ENCODE measurements at places on chromosomes 16 and 17.

GRCh38 chr17:20225162-20226115 is 216.3 kb downstream of the SPECC1 start:
- no peak for DNase-seq

- no peak for DNase-seq
Observed at GRCh38 chr16:1610899-1611632, 806 bp downstream of the IFT140 start.

DNA sequence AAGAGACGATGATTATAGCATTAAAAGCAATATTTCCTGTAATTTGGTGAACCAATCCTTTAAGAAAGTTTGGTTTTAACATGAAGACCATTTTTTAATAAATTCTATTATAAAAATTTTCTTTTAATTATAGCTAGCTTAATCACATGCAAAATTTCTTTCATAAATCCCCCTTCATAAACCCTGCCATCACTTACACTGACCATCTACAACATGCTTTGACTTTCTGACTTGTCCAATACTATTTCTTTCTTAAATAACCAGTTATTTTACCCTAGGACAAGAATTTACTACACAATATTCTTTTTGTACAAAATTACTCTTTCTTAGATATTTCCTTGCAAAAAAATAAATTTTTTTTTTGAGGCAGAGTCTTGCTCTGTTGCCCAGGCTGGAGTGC is 1334.8 kb downstream of the CDH11 start:
- no peak for DNase-seq

- no peak for DNase-seq
Observed at GRCh38 chr16:66337463-66338188, 28.9 kb upstream of the CDH5 start.

DNA sequence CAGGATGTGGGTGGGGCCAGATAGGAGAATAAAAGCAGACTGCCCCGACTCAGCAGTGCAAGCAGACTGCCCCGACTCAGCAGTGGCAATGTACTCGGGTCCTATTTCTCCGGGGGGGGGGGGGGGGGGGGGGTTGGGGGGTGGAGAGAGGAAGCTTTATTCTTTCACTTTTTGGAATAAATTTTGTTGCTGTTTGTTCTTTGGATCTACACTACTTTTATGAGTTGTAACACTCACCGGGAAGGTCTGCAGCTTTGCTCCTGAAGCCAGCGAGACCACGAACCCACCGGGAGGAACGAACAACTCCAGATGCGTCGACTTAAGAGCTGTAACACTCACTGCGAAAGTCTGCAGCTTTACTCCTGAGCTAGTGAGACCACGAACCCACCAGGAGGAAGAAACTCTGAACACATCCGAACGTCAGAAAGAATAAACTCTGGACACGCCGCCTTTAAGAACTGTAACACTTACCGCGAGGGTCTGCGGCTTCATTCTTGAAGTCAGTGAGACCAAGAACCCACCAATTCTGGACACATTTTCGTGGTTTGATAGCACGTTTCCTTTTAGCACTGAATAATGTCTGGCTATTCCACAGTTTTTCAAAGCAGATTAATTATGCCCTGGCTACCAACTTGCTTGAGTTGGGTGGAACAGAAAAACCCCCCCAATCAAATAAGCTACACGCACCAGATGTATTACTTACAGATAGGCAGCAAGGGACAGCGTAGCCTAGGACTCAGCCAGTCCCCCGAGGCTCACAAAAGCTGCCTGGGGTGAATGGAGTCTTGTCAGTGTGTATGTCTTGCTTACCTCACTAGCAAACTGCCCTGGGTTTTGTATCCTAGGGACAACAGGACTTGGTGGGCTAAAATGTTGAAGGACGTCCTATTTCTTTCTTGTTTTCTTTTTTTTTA is 11.9 kb downstream of the FZD2 start:
- DNase-seq: no peak

DNA sequence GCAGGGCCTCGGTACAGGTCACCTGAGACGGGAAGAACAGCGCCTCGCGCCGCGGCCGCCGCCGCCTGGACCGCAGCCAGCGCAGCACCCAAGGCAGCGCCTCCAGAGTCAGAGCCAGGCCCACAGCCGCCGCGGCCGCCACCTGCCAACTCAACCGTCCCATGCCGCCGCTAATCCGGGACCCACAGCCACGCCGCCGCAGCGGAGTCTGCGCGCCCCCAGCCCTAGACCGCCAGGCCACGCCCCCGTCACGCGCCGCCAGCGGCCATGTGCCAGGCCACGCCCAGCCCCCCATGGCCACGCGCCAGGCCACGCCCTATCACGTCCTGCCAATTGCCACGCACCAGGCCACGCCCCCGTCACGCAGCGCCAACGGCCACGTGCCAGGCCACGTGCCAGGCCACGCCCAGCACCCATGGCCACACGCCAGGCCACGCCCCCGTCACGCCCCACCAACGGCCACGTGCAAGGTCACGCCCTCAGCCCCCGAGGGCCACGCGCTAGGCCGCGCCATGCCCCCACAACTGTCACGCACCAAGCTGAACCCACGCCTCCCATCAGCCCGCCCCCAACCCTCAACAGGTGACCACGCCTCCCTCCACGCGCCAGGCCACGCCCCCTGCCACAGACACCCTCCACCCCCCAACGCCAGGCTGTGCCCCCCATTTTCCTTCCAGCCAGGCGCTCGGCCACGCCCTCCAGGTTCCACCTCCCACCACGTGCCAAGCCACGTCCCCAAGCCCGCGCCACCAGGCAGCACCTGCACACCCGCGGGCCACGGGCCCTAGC is at the start of gene PLD6:
PLD6 (minus strand) TSS at position 210 of the 789 bp plus-strand sequence; CDS start at position 163, 47 bp downstream.
- DNase-seq: peak; percentile 87

GRCh38 chr16:82835487-82836155 is 208.9 kb downstream of the CDH13 start:
- no peak for DNase-seq

All from stimulated activated CD4-positive, alpha-beta T cell treated with anti-CD3 and anti-CD28 coated beads, Interleukin-1b, Interleukin-23, amount 100 ng/mL, for 4 hours (primary cell).